ENCODE measurements at places on chromosomes 12 and 14. TPM values are rescaled to one million over a fixed set of nuclear protein-coding genes. Genes with fewer than 3 reads are reported as not detected.

DNA sequence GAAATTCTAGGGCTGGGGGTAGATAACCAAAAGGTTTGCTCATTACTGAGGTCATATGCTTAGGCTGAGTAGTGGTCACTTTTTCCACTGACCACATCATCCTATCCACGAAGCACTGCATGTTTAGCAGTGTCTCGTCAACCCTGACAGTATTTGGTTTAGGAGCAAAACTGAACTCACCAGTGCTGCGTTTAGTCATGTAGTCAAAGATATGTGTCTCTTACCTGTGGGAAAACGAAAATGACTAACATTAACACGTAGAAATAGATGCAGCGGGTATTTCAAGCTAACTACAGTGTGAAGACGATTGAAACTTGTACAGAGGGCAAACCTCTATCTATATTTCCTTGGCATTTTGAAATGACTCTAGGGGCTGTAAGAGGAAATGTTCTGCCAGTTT, 34.6 kb downstream of the MTHFD1 start:
- H3K4me1 ChIP-seq: peaks cover 12% of the 10 kb centered on the region
- peak overlapping the region; percentile 43 for H3K27ac ChIP-seq
- H3K27me3 ChIP-seq: no peaks in the 10 kb centered on the region
- no peak for DNase-seq
- H3K36me3 ChIP-seq: peaks cover 66% of the 10 kb centered on the region

KRT6C gene
- not detected for total RNA-seq

DNA sequence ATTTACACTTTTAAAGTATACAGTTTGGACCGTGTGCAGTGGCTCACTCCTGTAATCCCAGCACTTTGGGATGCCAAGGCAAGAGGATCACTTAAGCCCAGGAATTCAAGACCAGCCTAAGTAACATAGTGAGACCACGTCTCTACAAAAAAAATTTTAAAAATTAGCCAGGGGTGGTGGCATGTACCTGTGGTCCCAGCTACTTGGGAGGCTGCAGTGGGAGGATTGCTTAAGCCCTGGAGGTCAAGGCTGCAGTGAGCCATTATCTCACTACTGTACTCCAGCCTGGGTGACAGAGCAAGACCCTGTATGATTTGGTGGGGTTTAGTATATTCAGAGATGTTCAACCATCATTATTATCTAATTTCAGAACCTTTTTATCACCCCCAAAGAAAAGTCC, 4.7 kb downstream of the EIF4B start:
- H3K4me3 ChIP-seq: no peak overlapping the region
- DNase-seq: no peak

DNA sequence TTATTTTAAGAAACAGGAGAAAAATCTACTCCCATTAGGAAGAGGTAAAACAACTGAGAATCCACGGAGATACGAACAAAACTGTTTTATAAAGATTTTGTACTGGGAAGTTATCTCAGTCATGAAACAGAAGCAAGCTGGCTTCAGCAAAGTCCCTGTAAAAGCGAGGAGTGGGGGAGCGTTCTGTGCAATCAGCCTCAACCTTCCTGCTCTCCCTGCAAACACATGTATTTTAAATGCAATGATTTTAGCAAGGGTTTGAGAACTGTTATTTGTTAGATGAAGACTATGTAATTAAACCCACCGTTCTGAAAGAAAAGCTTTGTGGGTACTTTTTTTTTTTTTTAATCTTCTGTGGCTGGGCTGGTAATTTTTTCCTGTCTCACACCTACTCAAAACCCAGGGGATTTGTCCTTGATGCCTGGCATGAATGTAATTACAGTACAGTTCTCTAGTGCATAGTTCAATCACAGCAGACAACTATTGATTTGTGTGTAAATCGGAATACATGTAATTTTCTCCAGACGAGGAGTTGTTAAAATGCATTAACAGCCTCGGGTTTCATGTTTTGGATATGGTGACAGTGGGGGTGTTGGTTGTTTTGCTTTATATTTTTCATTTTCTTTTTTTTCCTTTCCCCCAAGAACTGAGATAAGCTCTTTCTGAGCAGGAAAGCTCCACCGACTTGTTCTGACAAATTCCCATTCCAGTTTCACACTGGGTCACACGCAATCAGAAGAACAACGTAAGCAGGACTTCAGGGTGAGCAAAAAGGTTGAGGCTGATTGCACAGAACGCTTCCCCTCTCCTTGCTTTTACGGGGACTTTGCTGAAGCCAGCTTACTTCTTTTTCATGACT, 153.6 kb downstream of the PHLDA1 start:
- peak; percentile 15 for DNase-seq
- H3K4me1 ChIP-seq: peaks cover 23% of the 10 kb centered on the region
- H3K36me3 ChIP-seq: no peaks in the 10 kb centered on the region
- no peak overlapping the region for H3K4me3 ChIP-seq

GRCh38 chr14:34957771-34958286, 25.0 kb upstream of the SRP54 start:
- H3K4me1 ChIP-seq: no peaks in the 10 kb centered on the region
- peaks cover 19% of the 10 kb centered on the region for H3K36me3 ChIP-seq
- H3K27ac ChIP-seq: no peak overlapping the region
- no peak for DNase-seq
- no peaks in the 10 kb centered on the region for H3K27me3 ChIP-seq

- no peaks in the 10 kb centered on the region for H3K36me3 ChIP-seq
- H3K27ac ChIP-seq: peak overlapping the region; percentile 5
- no peak overlapping the region for H3K4me3 ChIP-seq
- DNase-seq: no peak
- peaks cover 28% of the 10 kb centered on the region for H3K4me1 ChIP-seq
Measured at GRCh38 chr12:49543221-49543913, 4.5 kb downstream of the KCNH3 start.

GRCh38 chr14:64089920-64090319, 204.3 kb downstream of the ESR2 start:
- no peak for DNase-seq
- no peaks in the 10 kb centered on the region for H3K4me1 ChIP-seq
- peaks cover 2% of the 10 kb centered on the region for H3K36me3 ChIP-seq
- H3K4me3 ChIP-seq: no peak overlapping the region
- H3K27me3 ChIP-seq: no peaks in the 10 kb centered on the region
- no peak overlapping the region for H3K27ac ChIP-seq

RIN3 gene
- 62.4 TPM for total RNA-seq

PRB2 gene
- total RNA-seq: not detected
